ENCODE measurements at places on chromosomes 16 and 17. TPM values are rescaled to one million over a fixed set of nuclear protein-coding genes. Genes with fewer than 3 reads are reported as not detected.

Gene KLHL10
- total RNA-seq: not detected

Gene GRAPL
- 2.2 TPM for total RNA-seq

Gene KRT24
- total RNA-seq: not detected

Gene CCDC78
- 6.3 TPM for total RNA-seq

Gene HEATR3
- 20.4 TPM for total RNA-seq

Gene GAST
- total RNA-seq: not detected

GRCh38 chr17:12765548-12765947 lies 23.8 kb upstream of the ARHGAP44 start:
- DNase-seq: no peak

DNA sequence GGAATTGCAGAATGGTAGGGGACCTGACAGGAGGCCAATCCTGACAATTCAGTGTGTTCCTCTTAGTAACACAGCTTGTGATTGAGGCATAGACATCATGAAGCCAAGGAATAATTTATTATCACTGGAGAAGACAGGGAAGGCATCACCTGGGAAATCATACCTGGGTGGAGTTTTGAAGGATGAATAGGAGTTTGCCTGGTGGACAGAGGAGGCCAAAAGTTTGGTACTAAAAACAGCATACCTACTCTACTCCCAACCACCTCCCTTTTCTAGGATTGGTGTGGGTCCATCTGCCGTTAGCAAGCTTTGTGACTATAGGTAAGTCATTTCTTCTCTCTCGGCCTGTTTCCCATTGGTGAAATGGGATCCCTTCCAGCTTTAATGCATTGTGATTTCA lies 88.0 kb downstream of the RAB11FIP4 start:
- DNase-seq: no peak

GRCh38 chr16:68514511-68514910 lies 24.6 kb upstream of the ZFP90 start:
- no peak for DNase-seq

DNA sequence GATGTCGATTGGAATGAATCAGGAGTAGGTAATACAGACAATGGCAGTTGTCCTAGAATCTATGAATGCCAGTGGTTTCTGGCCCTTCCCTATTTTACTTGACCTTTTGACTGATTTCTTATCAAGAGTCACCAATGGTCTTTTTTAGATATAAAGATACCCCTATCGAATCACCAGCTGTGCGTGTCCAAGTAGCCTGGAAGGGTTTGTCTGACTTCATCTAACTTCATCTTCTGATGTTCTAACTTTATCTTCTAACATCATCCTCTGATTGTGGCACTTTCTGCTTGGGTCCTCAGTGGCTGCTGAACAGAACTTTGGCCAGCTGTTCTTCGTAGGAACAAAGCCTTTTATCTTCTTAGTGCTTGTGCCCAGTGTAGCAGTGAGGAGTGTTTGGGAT lies 129.7 kb downstream of the MSI2 start:
- no peak for DNase-seq

DNA sequence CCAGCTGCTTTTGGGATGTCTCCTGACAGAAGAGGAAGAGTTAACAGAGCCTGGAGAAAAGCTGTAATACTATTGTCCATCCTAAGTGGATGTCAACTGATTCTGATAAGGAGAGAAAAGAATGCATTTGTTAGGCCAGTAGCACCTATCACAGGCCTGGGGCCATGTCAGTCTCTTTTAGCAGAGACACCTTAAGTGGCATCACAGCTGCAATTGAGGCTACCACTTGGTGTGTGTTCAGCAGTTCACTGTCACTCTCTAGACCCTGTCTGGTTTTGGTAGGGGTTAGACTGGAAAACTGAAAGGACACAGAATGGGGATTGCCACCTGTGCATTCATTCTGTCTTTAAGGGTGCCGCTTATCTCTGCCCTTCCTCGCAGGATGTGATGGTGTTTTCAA lies 42.0 kb downstream of the PSMD12 start:
- no peak for DNase-seq

DNA sequence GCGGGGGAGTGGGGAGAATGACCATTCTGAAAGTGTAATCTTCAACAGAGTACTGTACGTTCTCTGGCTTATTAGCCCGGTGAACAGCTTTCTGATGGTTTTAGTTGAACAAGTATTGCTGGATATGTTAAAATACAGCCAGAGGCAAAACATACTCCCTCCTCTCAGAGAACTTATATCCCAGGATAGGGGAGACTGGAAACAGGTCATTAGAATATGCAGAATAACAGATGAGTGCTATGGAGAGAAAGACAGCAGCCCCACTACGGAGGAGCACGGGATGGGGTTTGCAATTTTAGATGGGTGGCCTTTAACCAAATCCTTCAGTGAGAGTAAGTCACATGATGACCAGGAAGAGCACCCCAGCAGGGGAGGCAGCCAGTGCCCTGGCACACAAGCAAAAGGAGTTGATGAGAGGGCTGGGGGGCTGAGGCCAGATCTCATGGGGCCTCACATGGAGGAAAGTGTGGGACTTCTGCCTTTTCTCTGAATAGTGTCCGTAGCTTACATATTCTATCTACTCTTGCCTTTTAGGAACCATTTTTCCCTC lies 43.1 kb upstream of the SEC14L1 start:
- no peak for DNase-seq

DNA sequence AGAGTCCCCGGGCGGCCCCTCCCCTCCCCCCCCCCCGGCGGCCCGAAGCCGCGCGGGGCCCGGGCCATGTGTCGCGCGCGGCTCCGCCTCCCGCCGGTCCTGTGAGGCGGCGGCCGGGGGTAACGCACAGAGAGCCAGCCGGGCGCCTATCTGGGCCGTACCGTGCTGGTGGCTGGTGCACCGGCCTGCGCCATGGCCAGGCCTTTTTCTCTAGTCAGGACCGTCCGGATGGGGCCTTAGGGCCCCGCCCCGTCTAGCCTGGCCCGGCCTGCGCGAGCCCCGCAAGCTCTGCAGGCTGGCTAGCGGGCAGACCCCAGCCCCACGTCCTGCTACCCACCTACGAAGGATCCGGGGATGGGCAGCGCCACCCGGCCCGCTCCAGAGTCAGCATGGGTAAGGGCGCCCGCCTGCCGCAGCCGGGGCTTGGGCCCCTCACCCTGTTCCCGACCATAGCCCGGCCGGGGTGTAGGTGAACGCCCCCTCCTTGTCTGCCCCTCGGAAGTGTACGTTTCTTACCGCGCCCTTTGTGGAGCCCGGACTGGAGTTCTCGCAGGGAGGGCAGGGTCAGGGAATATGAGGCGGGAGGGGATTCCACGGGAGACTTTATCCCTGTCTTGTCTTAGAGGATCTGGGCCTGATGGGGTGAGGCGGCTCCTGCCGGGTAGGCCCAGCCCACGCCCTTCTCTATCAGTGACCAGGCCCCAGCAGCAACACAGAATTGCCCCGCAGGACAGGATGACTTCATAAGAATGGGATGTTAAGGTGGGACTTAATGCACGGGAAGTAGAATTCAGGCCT lies at the start of gene CENPT:
Gene CENPT (minus strand): TSS at position 630 of the 798 bp plus-strand sequence. CDS start 13,834 bp downstream, outside the sequence.
- DNase-seq: peak; percentile 60

DNA sequence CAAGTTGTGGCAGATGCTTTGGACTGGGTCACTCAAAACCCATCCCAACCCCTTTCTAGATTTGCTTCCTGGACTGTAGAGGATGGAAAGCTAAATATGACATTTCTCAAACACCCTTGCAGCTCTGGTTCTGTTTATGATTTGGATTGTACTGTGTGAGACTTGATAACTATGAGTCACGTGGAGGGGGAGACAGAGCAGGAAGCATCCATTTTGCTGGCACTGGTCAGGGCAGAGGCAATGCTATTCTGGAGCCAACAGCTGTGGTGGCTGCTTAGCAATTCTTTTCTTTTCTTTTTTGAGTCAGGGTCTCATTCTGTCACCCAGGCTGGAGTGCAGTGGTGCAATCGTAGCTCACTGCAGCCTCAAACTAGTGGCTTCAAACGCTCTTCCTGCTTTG lies 13.6 kb upstream of the TERF2 start:
- no peak for DNase-seq

- DNase-seq: no peak
Observed at GRCh38 chr16:2531371-2531695, at the start of gene CEMP1. TSS of gene CEMP1 (minus strand) at chr16:2531408. CDS start at chr16:2531073, 335 bp downstream.

DNA sequence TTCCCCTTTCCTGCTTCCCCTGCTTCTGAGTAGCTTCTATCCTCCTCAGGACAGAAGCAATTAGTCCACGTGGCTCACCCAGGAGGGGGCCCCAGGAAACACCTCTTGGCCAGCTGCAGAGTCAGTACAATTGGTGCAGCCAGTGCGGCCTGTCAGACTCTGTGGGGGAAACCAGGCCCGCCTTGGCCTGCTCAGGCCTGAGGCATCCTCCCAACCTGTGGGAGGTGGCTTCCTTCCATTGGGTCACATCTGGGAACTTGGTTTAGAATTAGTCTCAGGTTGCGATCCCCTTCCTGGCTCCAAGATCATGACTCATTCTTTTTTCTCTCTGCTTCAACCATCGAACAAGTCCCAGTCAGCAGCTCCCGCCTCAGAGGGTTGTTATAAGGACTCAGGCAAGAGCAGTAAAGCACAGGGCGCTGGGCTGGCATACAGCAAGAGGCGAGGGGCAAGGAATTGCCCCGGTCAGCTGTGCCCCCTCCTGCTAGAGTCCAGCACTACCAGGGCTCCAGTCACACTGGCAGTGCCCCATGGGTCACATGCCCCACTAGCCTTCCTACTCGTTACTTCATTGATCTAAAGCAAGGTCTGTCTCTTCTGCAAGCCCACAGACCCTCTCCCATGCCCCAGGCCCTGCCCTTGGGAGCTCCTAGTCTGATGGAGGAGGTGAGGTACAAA lies 8.1 kb upstream of the EPX start:
- no peak for DNase-seq

DNA sequence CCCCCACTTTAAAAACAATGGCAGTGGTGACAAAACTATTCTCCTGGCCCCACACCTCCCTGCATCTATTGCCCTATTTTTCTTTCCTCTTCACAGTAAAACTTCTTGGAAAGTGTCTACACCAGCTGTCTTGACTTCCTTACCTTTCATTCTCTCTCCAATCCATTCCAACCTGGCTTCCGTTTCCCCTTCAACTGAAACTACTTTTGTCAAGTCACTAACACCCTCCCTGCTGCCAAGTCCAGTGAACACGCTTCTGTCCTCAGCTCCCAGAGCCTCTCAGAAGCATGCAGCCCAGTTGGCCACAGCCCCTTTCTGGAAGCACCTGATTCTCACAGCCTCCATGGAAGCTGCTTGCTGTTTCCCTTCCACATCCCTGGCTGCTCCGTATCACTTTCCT lies 4.0 kb upstream of the SCN4A start:
- no peak for DNase-seq

- DNase-seq: no peak
Observed at GRCh38 chr16:82655072-82655714, 28.4 kb downstream of the CDH13 start.

GRCh38 chr17:72307836-72308235 lies 187.0 kb downstream of the SOX9 start:
- no peak for DNase-seq

DNA sequence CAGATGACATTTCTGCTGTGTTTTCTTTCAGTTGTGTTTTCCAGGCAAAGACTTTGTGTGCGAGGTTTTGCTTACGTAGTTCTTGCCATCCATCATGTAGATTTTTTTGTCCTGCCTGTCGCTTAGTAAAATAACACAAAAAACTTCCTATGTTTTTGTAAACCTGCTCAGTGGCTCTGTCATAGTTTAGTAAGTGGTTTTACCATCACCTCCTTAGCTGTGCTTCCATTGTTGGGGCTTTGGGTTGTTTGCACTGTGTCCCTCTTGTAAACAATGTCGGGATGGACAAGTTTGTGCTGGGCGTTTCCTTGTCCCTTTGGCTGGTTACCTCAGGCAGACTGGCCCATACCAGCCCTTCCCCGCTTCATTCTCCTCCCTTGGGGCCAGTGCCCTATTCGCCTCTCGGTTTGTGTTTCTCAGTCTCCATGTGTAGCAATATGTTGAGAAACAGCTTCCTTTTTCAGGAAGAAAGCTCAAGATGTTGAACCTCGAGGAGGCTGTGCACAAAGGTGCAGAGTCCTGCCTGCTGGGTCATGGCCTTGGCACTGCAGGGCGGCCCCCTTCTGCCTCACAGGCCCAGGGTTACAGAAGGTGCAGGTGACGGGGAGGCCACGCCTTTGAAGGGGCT lies 74.6 kb downstream of the KSR1 start:
- DNase-seq: no peak

DNA sequence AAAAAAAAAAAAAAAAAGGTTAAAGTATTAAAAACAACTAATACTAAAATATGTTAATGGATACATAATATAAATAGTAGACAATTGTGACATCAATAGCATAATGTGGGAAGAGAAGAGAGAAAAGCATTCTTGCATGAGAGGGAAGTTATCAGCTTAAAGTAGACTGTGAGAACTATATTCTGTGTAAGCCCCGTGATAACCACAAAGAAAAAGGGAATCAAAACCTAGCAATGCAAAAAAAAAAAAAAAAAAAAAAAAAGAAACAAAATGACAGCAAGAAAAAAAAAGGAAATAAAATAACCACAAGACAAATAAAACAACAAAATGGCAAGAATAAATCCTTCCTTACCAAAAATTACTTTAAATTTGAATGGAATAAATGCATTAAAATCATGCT lies 39.8 kb upstream of the MYLK3 start:
- DNase-seq: no peak

- DNase-seq: peak; percentile 49
Observed at GRCh38 chr16:89373355-89374110, 116.8 kb downstream of the ANKRD11 start.

DNA sequence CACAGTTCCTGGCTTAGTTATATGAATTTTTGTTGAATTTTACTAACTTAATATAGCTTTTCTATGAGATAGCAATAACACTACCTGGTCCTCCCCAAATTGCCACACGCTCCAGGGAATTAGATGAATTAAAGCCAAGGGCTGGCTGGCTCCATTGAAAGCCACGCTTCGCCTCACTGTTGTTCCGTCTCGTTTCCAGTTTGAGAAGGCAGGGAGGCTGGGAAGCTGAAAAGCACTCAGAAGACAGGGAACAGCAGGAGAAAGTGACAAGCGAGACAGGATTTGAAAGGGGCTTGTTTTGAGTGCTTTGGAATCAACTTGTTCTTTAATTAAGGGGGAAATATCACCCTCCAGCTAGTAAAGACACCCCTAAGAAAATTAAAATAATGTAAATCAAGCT lies 425.3 kb downstream of the CA10 start:
- DNase-seq: no peak

- no peak for DNase-seq
Observed at GRCh38 chr16:57915811-57916488, 55.0 kb downstream of the CNGB1 start.

DNA sequence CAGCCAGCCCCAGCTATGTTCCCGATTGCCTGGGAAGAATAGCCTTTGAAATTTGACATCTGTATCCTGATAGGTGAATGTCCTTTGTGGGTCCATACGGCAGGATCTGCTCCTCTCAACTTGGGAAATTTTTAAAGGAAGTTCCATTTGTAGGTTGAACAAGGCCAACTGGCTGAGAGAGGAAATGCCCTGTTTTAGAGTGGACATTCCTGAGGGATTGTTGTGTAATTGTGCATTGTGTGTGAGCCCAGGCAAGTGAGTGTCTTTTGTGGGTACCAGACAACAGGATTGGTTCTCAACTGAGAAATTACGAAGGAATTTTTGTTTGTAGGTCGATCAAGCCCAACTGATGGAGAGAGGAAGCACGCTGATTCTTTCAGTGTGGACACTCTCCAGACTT lies 2.6 kb upstream of the CPHXL2 start:
- no peak for DNase-seq
